ENCODE measurements at places on chromosomes 11 and 22.

- no peak for DNase-seq
Measured at GRCh38 chr11:126426820-126427749, 71.6 kb downstream of the ST3GAL4 start.

DNA sequence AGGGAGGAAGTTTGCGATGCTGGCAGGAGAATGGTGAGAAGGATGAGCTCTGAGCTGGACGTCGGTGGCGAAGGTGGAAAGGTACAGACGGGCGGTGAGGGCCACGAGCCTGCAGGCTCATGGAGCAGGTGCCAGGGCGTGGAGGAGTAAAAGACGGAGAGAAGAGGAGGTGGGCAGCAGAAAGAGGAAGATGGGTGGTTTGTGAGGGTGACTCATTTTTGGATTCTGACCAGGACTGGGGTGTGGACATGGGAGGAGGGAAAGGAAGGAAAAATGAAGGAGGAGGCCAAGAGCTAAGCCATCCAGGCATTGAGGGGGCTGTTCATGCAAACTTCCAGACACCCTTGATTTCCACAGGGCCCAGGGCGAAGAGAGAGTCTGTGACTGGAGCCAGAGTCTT is 3.5 kb downstream of the ZDHHC24 start:
- DNase-seq: no peak

DNA sequence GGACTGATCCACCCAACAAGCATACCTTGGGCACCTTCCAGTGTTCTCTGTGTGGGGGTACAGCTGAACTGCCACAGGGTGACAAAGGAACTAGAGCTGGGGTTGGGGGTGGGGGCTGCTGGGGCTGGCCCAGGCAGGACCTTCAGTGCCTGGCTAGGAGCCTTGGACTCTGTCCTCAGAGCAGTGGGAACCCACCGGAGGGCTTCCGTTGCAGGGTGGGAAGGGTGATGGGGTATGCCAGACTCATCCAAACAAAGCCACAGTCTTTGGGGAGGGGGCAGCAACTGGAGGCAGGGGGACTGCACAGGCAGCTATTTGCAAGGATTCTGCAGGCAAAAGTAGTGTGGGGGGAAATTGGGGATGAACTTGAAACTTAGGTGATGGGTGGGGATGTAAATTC is 35.7 kb upstream of the CLDN5 start:
- no peak for DNase-seq

DNA sequence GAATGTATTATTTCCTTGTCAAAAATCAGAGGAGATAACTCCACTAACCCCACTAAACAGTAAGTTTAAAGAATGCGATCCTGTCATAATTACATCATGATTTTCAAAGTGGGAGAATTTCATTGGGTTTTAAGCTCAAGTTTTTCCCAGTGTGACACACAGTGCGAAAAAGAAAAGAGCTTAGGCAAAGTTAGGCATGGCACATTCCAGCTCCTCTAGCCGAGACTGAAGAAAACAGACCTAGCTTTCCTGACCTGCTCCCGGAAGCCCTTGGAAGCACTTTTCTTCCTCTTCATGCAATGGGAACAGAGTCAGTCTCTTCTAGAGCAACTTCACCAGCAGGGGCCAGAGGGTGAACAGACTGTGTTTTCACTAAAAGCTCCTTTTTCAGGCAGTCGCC is 76.6 kb upstream of the AKIP1 start:
- DNase-seq: no peak

- DNase-seq: no peak
Measured at GRCh38 chr11:35629511-35629910, 11.3 kb downstream of the FJX1 start.

DNA sequence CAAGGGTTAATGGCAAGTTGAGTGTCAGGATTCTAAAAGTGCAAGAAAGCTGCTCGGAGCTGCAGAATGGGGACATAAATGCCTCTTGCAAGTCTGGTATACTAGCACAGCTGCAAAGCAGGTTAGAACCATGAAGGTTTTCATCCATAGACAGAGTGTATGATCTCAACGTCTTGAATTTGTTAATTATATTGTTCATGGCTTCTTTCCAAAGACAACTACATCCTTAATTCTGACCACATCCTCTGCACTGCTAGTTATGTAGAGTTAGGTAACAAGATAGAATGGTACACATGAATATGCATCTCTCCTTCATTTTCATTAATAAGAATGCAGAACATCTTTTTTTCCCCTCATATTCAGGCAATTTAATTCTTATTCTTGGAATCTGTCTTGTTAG is 34.2 kb downstream of the EXPH5 start:
- no peak for DNase-seq

DNA sequence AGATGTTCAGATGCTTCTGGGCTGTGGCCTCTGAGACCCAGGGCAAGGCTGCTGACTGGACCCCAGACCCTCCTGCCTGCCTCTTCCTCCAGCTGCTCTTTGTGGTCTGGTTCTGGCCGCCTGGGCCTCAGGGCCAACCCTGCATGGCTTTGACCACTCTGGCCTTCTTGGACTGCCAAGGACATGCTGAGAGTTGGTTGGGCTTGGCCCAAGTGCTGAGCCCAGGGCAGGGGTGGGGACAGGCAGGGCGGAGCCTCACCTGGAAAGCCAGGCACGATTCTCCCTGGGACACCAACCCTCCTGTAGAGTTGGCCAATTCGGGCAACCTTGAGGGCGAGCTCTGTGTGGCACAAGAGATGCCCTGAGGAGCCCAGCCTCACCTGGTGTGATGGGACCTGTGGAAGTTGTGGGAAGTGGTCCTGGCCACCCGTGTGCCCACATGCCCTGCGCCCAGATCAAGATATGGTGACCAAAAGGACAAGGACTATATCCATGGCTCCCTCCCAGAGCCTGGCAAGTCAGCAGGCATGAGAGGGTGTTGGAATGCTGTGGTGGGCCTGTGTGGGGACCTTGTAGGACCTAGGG is 11.6 kb downstream of the TANGO2 start:
- no peak for DNase-seq

- DNase-seq: no peak
Measured at GRCh38 chr11:75823415-75823814, 8.4 kb downstream of the UVRAG start.

- DNase-seq: no peak
Measured at GRCh38 chr11:20015529-20016427, 144.5 kb downstream of the DBX1 start.

- DNase-seq: no peak
Measured at GRCh38 chr11:32343325-32344008, 91.9 kb downstream of the WT1 start.

DNA sequence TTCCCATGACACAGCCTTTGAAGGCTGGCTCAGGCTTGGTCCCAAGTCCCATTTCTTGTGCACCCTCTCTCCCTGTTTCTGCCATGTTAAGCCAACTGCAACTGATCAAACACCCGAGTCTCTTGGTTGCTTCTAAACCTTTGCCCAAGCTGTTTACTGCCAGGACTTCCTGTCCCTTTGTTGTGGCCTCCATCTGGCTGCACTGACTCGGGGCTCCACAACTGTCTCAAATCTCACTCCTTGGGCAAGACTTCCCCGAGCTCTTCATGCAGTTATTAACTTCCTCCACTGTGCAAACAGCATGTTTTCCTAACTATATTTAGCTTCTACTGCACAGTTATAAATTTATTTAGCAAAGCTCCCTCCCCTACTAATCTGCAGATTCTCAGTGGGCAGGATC is 4.3 kb downstream of the VPREB1 start:
- no peak for DNase-seq

GRCh38 chr22:32044477-32044876 is 1.4 kb downstream of the SLC5A1 start:
- no peak for DNase-seq

- no peak for DNase-seq
Measured at GRCh38 chr11:102695201-102695600, 10.4 kb downstream of the MMP27 start.

DNA sequence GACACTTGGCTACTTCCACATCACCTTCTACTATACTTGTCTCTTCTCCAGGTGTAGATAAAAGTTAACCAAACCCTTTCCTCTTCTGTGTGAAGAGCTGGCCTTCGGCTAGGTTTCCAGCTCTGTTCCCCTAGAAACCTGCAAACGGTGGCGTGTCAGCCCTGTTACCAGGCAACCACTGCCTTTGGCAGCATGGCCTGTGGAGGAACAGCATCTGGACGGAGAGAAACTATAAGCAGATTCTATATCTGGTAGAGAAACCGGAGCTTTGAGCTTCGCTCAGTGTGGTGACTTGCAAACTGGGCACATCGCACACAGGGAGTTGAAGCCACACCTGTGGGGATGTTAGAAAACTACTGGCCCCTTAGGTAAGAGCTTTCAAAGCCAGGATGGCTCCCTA is 35.9 kb downstream of the ARAP1 start:
- DNase-seq: no peak

DNA sequence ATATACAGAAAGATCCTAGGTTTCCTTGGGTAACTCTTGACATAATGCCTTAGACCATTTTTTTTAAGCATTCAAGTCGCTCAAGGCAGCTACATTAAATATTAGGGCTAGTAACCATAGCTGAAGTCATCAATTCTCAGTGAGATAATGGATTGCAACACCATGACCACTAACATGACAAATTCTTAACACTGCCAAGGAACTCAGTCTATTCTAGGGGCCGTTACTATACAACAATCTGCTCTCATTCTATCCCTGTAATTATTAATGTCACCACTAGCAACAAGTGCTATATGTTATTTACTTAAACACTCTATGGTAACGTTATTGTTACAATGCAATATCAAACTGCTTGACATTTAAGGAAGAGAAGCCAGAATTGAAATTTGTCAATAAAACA is 3.2 kb upstream of the STK33 start:
- no peak for DNase-seq

GRCh38 chr11:114066046-114066648 is 6.6 kb downstream of the ZBTB16 start:
- no peak for DNase-seq

DNA sequence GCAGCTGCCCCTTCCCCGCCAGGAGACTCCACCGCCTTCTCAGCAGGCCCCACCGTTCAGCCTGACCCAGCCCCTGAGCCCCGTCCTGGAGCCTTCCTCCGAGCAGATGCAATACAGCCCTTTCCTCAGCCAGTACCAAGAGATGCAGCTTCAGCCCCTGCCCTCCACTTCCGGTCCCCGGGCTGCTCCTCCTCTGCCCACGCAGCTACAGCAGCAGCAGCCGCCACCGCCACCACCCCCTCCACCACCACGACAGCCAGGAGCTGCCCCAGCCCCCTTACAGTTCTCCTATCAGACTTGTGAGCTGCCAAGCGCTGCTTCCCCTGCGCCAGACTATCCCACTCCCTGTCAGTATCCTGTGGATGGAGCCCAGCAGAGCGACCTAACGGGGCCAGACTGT is 42.6 kb downstream of the PPP2R1B start:
- DNase-seq: no peak

DNA sequence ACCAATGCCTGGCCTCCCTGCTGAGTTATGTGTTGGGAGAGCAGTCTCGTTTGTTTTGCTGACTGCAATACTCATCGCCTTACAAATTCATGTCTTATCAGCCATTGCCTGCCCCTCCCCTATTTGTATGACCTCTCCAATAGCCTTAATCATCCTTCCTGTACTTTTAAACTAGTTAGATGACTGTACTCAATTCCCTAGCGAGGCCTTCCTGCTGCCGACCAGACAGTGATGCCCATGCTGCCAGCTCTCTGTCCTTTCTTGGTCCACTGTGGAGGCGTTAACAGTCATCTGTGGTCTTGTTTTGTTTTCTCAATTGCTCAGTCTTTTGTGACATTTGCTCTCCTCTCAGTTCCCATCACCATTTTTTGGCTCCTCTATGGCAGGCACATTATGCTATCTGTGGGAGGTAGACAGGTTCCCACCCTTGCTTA is 20.3 kb upstream of the YPEL1 start:
- no peak for DNase-seq

GRCh38 chr11:46942172-46942571 is 5.6 kb downstream of the CSTPP1 start:
- DNase-seq: no peak

- no peak for DNase-seq
Measured at GRCh38 chr22:36860821-36861659, at the start of gene NCF4. Gene NCF4 (plus strand): TSS chr22:36861006. CDS start chr22:36861172, 166 bp downstream.

DNA sequence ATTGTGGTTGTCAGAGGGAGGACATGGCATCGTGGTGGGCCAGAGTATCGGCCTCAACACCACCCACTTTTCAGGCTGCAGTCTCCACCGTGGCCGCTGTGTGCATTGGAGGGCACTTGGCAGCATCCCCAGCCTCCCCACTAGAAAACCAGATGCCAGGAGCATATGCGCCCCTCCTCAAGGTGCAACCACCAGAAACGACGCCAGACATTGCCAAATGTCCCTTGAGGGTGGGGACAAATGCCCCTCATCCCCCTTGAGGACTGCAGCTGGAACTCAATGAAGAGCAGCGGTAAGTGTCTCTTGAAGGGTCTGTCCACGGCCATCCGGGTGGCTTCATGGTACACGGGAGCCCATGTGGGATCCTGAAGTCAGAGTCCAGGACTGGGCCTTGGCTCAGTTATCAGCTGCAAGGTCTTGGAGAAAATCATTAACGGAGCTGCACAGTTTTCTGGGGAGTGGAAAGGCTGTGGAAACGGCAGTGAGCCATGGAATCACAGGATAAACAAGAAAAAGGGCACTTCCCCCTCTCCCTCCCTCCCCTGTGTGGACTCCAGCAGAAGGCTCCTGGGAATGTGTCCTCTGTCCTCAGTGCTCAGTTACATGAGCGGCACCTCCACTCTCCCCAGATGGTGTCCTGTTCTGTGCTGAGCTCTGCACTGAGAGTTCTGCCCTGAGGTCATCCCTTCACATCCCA is 324.4 kb upstream of the B3GAT1 start:
- no peak for DNase-seq

- no peak for DNase-seq
Measured at GRCh38 chr11:8533332-8533731, 60.7 kb downstream of the STK33 start.

GRCh38 chr11:76005756-76006155 is 190.7 kb downstream of the UVRAG start:
- no peak for DNase-seq

DNA sequence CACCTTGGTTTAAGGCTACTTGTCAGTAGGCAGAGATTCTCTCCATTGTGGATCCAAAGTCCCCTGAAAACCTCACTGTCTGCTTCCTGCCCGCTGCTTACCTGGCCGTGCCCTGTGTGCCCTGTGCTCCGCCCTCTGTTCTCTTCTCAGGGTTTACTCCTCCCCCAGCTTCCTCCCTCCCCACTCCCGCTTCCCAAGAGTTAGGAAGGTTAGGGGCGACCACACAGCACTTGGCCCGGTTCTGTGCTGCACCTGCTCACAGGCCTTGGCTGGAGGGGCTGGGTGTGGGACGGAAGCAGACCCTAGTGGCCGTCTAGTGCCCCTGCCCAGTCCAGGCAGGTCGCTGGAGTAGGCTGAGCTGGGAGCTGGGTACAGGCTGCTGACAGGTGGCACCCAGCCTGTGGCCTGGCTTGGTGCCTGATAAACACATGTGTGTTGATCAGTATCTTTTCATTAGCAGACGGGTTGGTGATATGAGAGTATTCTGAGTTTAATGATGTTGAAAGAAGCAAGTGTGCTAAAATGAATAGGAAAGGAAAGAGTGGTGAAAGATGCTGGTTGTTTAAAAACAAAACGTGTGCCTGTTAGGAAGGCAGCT is 40.5 kb downstream of the GRAMD4 start:
- no peak for DNase-seq

DNA sequence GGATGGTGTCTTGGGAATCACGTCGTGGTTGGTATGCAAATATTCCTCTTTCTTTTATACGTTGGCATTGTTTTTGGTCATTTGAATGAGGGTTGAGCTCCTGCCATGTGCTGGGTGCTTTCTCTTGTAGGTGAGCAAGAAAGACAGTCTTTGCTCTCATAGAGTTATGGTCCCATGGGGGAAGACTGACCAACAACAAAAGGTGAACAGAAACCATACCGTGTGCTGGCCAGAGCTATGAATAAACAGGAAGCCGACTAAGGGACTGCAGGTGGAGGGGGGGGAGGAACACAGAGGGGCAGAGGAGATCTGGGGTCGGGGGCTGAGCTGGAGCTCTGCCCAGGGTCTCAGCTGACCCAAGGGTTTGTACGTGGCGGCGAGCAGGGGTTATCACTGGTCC is 245.3 kb downstream of the CTTN start:
- DNase-seq: no peak
